ENCODE measurements at places on chromosomes 16 and 17.

DNA sequence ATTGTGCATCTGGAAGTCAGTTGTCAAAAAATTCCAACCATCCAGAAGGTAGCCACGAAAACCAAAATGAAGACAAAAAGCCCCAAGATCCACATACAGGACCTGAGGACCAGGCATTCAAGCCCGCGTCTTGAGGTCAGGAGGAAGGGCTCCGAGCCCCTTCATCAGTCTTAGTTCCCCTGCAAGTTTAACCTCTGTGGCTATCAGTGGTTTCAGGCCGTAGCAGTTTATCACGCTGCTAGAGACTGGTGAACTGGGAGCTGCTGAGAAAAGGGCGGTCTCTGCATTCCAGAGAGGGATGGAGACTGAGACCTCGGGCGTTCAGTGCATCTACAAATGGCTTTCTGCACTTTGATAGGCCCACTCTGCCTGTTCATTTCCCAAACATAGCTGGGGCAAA, 70.6 kb downstream of the IRF8 start:
- no peak for DNase-seq

DNA sequence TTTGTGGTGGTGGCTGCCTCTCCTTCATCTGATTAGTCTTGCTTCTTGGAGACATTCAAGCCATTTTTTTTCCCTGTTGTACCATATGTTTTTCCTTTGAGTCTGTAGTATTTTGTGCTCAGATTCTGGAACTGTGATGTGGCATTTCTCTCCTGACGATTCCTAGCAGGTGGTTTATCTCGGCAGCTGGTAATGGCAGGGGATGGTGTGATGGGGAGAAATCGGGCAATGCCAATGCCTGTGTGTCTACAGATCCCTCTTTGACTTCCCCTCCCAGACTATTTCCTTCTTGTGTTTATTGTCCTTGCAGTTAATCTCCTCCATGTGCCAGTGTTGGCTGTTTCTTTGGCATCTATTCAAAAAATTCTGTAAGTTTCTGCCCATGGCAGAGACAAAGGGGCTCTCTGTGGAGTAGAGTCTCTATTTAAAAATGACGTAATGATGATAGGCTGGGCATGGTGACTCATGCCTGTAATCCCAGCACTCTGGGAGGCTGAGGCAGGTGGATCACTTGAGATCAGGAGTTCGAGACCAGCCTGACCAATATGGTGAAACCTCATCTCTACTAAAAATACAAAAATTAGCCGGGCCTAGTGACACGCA, 90.2 kb upstream of the ERCC4 start:
- DNase-seq, result no peak

DNA sequence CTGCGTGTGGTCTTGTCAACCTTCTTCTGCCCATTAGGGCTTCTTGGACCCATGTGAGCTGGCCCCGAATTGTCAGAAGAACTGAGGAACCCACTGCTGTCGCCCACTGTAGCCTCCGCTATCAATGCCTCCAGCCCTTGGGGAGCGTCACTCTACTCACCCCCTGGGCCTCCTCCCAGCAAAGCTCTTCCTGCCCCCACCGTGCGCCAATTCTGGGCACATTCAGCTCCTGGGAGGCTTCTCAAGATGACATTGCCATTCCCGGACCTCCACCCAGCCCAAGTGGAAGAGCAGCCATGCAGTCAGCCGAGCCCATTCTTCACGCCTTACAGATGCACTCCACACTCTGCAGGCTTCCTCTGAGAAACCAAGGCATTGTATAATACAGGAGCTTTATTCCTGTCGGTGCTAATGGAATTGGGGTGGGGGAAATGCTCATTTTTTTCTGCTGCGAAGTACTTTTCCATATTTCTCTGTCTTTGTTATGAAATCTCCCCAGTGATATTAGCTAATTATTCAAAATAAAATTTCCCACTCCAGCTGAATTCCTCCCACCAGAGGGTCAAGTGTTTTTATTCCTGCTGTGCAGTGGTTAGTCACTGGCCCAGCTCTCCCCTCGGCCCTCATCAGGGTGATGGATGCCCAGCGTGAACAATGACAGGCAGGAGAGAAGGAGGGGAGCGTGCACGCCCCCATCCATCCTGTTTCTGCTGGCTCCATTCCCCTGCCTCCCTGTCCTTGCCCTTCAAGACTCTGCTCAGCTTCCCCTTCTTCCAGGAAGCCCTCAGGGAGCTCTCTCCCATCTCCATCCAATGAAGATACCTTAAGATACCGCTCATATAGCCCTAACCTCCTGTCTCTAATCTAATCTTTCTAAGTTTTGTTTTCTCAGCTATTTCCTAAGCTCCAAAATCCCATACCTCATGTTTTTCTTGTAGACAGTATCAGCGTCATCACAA, 87.7 kb downstream of the C16orf95 start:
- no peak for DNase-seq

GRCh38 chr16:56195151-56195550, 3.9 kb downstream of the GNAO1 start:
- no peak for DNase-seq

- no peak for DNase-seq
These were observed 17.9 kb upstream of the ZNF652 start for GRCh38 chr17:49379926-49380325.

DNA sequence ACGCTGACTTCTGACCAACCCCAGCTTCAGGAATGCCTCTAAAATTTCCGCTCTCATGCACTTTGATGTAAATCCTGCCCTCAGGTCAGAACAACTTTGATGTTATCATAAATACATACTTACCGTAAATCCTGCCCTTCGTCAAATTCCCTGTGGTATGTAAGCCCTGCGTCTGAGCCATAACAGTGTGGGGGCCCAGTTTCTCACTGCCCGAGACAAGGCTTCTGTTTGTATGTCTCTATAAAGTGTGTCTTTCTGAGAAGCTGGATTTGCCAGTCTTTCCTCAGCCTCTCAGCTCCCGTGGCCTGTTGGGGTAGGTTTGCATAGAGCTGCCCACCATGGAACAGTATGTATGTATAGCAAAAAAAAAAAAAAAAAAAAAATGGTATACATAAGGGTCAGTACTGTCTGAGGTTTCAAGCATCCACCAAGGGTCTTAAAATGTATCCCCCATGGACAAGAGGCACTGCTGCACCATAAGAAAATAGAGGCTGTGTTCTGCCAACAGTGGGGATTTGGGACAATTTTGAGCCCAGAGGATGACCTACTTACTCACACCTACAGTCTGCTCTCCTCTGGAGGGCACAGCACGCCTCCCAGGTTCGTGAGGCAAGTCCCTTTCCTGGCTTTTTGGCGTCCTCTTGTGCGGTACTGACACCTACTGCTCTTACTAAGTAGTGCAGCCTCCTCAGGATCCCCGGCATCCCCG, 17.5 kb downstream of the PRMT7 start:
- DNase-seq, result peak; percentile 86

GRCh38 chr16:48067388-48067787, 88.4 kb downstream of the ABCC12 start:
- DNase-seq, result no peak

DNA sequence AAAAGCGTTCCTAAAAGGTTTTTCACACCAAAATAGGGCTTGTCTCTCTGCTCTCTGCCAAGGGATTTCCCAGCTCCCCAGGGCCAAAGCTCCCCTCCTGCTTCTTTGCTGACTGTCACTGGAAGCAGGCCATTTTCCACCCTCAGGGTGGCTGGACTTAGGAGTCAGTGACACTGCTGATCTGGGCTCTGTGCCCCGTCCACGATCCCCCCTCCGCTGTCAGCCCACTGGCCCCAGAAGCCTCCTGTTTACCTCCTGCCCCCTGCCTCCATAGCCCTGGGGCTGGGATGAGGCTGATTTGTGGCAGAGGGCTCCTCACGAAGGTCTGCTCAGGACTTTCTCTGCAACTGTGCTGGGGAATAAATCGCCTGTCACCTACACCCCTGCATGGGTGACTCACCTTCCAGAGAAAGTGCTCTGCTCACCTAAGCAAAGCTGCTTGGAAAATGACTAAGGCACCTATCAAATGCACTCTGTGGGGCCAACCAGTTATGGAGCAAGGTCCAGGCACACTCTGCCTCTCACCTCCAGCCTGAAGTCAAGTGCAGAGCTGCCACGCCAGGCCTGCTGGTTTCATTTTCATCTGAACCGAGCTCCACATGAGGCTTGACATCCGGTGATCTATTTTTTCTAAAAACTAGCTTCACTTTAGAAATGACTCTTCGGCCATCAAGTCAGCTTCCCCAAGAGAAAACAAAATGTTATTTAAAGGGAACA, 4.9 kb downstream of the MAP3K14 start:
- DNase-seq, result peak; percentile 79
